SK-N-MC (cell line): ENCODE measurements at places on chromosomes 7 and 10.

GRCh38 chr10:73768881-73769280 lies 13.0 kb upstream of the CHCHD1 start:
- DNase-seq, result no peak

- no peak for DNase-seq
Measured at GRCh38 chr7:101085162-101085964, at the start of gene TRIM56. Gene TRIM56, plus strand, starts transcription at chr7:101085481. Its CDS starts 1,832 bp downstream, at chr7:101087313.

GRCh38 chr7:30682212-30683083 lies at the start of gene CRHR2:
Gene CRHR2, minus strand, starts transcription at chr7:30682456. Its CDS starts 176 bp downstream, at chr7:30682280.
- no peak for DNase-seq

- DNase-seq, result no peak
Measured at GRCh38 chr7:26198133-26198780, 2.3 kb downstream of the HNRNPA2B1 start.

GRCh38 chr7:107526672-107527071 lies 37.0 kb downstream of the COG5 start:
- DNase-seq, result no peak

DNA sequence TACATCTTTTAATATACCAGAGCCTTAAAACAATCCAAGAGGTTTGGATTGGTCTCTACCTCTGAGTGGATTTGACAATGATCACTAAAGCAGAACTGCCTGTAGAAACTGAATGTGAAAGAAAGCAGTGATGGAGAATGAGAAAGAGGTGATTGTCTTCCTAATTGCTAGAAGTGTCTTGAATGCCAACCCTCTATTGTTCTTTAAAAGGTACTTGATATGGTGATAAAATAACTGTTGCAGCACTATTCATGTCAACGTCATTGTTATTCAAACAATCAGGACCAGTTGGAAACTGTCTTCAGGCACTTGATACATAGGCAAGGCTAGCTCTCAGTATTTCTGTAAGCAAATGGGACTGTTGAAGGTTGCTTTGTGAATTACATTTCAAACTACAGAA lies 47.9 kb upstream of the ITPRID1 start:
- no peak for DNase-seq

DNA sequence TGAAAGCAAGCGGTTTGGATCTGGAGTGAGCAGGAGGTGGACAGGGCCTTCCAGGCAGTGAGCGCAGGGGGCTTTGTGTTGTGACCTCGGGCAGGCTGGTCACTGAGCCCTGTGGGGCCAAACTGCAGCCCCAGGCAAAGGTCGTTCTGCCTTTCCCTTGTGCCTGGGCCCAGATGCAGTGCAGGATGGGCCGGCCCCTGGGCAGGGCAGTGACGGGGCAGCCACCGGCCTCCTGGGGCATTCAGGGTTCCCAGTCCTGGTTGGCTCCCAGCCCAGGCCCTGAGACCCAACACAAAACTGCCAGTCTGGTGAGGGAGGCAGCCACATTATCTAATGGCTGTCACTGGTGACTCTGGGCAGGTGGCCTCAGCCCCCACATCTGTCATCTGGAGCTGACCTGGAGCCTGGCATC lies 7.1 kb downstream of the ARPC1B start:
- DNase-seq, result no peak

GRCh38 chr7:95690367-95690947 lies 81.9 kb upstream of the DYNC1I1 start:
- DNase-seq, result peak; percentile 32
